ENCODE measurements at places on chromosomes 6 and 20. TPM values are rescaled to one million over a fixed set of nuclear protein-coding genes. Genes with fewer than 3 reads are reported as not detected.
A peak's percentile ranks its signal among the peaks of the same experiment; 100 is the strongest.

GRCh38 chr6:70838907-70839285 lies 118.0 kb downstream of the B3GAT2 start:
- H3K27me3 ChIP-seq, result no peaks in the 10 kb centered on the region
- H3K4me3 ChIP-seq, result no peak overlapping the region
- no peak overlapping the region for H3K27ac ChIP-seq
- DNase-seq, result no peak
- H3K36me3 ChIP-seq, result no peaks in the 10 kb centered on the region

DNA sequence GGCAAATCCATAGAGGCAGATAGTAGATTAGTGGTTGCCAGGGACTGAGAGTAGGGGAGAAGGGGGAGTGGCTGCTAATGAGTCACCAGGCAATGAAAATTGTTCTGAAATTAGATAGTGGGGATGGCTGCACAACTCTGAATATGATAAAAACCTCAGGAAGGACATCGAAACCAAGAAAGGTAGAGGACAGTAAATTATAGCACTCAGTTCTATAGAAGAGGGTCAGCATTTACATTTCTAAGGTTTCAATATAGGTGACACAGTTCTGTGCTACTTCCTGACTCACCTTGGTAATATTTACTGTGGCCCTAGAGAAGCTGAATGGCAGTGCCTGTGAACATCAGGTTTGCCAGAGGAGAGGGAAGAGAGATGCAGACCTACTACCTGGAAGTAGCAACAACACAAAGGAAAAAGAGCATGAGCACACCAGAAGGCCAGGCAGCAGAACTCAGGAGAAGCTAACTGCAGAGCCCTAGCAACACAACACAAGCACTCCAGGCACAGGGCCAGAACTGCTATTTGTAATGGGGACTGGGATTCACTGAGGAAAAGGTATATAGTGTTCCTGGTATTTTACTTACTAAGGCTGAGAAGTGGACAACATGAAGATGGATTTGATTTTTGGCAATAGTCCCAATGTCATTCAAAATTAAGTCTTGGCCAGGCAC lies 75.9 kb downstream of the PLCG1 start:
- no peak overlapping the region for H3K27ac ChIP-seq
- no peaks in the 10 kb centered on the region for H3K27me3 ChIP-seq
- no peak overlapping the region for H3K4me3 ChIP-seq
- no peaks in the 10 kb centered on the region for H3K36me3 ChIP-seq
- DNase-seq, result no peak

DNA sequence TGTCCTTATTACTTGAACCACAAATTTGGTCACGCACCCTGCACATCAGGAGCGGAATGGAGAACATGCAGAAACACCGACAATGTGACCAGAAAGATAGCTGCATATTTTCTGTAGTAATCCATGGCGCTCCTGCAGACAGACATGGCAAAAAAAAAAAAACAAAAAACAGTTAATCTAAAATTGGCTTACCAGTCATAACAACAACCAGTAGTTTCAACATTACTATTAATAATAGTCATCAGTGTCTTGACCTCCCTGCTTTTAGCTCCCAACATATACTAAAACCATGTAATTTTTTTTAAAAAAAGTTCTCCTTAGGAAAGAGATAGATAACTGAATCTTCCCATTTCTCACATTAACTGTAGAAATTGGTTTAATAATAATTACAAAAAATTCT lies 6.8 kb downstream of the CGA start:
- peaks cover 4% of the 10 kb centered on the region for H3K27me3 ChIP-seq
- H3K27ac ChIP-seq, result no peak overlapping the region
- no peak overlapping the region for H3K4me3 ChIP-seq
- no peak for DNase-seq
- H3K36me3 ChIP-seq, result no peaks in the 10 kb centered on the region

DNA sequence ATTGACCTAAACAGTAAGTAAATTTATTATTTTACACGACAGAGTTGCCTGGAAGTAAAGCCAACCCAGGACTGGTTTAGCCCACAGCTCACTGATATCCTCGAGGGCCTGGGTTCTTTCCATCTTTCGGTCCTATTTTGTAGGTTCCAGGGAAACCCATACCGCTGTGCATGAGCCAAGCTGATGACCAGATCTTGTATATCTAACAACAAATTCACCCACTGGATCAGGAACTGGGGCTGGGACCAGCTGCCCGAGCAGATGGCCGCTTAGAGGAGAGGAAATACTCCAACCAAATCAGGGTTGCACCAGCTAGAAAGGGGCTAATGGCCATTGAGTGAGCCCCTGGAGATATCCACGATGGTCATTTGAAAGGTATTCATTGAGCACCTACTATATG lies 139.2 kb downstream of the BACH2 start:
- no peaks in the 10 kb centered on the region for H3K36me3 ChIP-seq
- DNase-seq, result no peak
- no peaks in the 10 kb centered on the region for H3K27me3 ChIP-seq
- no peak overlapping the region for H3K27ac ChIP-seq
- no peaks in the 10 kb centered on the region for H3K4me1 ChIP-seq
- H3K4me3 ChIP-seq, result no peak overlapping the region

The TCF21 gene
- not detected for total RNA-seq

- no peaks in the 10 kb centered on the region for H3K36me3 ChIP-seq
- peaks cover 26% of the 10 kb centered on the region for H3K27me3 ChIP-seq
- no peak for DNase-seq
Observed at GRCh38 chr20:40706977-40707582, 18.0 kb upstream of the MAFB start.

DNA sequence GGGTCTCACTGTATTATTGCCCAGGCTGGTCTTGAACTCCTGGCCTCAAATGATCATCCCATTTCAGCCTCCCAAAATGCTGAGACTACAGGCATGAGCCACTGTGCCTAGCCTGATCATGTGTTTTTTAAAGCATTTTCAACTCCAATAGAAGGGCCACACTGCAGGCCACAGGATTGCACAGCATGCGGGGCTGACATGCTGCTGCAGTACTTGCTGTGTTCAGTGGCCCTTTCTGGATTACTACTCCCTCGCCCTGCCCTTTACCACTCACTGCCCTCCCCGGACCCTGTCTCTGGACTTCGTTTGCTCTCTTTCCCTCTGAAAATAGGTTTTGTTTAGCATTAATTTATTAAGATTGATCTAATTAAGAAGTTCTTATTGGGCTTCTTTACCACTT lies 37.3 kb downstream of the HECA start:
- no peaks in the 10 kb centered on the region for H3K36me3 ChIP-seq
- no peak for DNase-seq
- H3K27ac ChIP-seq, result no peak overlapping the region
- no peak overlapping the region for H3K4me3 ChIP-seq
- H3K27me3 ChIP-seq, result no peaks in the 10 kb centered on the region
- H3K4me1 ChIP-seq, result no peaks in the 10 kb centered on the region

DNA sequence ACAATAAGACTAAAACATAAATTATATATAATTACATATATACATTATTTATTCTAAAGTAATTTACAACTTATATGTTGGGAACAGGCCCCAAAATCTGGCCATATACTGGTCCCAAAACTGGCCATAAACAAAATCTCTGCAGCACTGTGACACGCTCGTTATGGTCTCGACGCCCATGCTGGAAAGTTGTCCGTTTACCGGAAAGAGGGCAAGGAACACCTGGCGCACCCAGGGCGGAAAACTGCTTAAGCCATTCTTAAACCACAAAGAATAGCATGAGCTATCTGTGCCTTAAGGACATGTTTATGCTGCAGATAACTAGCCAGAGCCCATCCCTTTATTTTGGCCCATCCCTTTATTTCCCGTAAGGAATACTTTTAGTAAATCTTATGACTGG lies 164.9 kb downstream of the CENPW start:
- no peak overlapping the region for H3K4me3 ChIP-seq
- H3K4me1 ChIP-seq, result no peaks in the 10 kb centered on the region
- no peaks in the 10 kb centered on the region for H3K36me3 ChIP-seq
- H3K27me3 ChIP-seq, result no peaks in the 10 kb centered on the region
- H3K27ac ChIP-seq, result no peak overlapping the region

The FAM209B gene
- total RNA-seq, result not detected

The TSPO2 gene
- not detected for total RNA-seq

The CYP39A1 gene
- 0.72 TPM for total RNA-seq

GRCh38 chr20:21175433-21175832 lies 49.6 kb downstream of the KIZ start:
- no peaks in the 10 kb centered on the region for H3K4me1 ChIP-seq
- no peaks in the 10 kb centered on the region for H3K27me3 ChIP-seq
- no peak overlapping the region for H3K4me3 ChIP-seq
- DNase-seq, result no peak
- H3K36me3 ChIP-seq, result no peaks in the 10 kb centered on the region
- H3K27ac ChIP-seq, result no peak overlapping the region

GRCh38 chr20:1894471-1894950 lies 696 bp upstream of the SIRPA start:
- no peak overlapping the region for H3K27ac ChIP-seq
- no peaks in the 10 kb centered on the region for H3K4me1 ChIP-seq
- DNase-seq, result no peak
- no peaks in the 10 kb centered on the region for H3K36me3 ChIP-seq
- peak overlapping the region; percentile 50 for H3K4me3 ChIP-seq

DNA sequence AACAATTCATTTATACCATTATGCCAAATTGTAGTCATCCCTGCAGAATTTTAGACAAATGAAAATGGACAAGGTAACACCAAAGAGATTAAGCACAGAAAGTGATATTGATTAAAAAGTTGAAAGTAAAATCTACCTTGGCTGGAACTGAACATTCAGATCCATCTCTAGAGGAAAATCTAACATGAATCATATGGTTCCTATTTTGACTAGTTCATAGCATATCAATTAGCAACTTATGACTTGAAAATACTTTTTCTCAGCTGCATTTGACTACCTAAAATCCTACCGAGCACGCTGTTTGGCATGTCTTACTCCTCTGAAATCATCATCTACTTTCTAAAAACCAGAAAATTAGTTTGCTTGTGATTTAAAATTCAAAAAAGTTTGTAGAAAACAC lies 22.6 kb downstream of the PSMB9 start:
- H3K4me3 ChIP-seq, result no peak overlapping the region
- H3K27ac ChIP-seq, result no peak overlapping the region
- DNase-seq, result no peak
- H3K27me3 ChIP-seq, result peaks cover 5% of the 10 kb centered on the region
- no peaks in the 10 kb centered on the region for H3K36me3 ChIP-seq

DNA sequence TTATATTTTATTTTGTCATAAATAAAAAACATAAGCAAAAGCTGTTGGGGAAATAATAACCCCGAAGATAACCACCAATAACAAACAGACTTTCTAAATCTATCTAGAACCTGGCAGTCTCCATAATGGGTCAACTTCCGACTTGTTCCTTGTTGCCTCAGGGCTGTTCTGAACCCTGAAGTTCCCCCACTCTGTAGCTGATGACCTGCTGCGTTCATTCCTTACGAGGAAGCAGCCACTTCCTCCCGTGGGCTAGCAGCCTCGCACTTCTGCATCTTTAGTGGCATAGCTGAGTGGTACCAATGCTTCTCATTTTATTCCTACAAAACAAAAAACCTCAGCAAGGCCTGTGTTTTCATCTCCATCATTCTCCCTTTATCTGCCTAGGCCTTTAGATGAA lies 103.0 kb downstream of the PLEKHG1 start:
- no peak overlapping the region for H3K27ac ChIP-seq
- H3K4me1 ChIP-seq, result no peaks in the 10 kb centered on the region
- H3K36me3 ChIP-seq, result no peaks in the 10 kb centered on the region
- H3K27me3 ChIP-seq, result no peaks in the 10 kb centered on the region
- DNase-seq, result no peak

The HLA-DMB gene
- 0.44 TPM for total RNA-seq

The MYH7B gene
- 0.59 TPM for total RNA-seq

The TPD52L1 gene
- total RNA-seq, result 2.9 TPM

DNA sequence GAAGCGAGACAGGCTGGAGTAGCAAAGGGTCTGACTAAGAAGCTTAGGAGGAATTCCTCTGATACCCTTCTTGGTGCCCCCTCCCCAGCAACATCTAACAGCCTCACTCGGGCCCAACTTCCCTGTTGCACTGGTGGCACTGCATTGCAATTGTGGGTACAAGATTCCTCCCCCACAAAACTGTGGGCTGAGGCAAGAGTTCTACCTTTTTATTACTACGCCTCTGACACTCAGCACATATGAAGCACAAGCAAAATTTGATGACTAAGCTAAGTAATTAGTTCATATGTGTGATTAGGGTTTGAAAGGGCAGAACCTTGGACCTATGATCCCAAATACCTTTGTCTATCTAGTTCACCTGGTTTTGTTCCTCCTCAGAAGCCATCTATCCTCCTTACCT lies 83.5 kb downstream of the ZHX3 start:
- no peak overlapping the region for H3K4me3 ChIP-seq
- no peak overlapping the region for H3K27ac ChIP-seq
- no peak for DNase-seq
- H3K36me3 ChIP-seq, result no peaks in the 10 kb centered on the region
- H3K27me3 ChIP-seq, result no peaks in the 10 kb centered on the region
- H3K4me1 ChIP-seq, result no peaks in the 10 kb centered on the region

DNA sequence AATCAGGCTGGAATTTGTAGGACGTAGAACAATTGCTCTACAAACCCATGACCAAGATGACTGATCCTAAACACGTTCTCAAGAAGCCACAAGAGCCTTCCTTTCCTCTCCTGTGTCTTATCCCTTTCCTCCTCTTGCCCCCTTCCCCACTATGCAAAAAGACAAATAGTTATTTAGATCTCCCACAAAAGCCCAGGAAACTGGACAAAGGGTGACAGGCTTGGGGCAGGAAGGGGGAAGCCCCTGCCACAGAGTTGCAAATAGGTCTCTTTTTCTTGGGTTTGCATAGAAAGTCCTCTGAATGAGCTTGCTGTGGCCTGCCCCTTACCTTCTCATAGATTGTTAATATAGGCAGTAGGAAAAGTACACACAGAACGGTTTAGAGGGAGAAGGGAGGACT lies 377.1 kb upstream of the BTBD3 start:
- H3K36me3 ChIP-seq, result no peaks in the 10 kb centered on the region
- no peak for DNase-seq
- no peaks in the 10 kb centered on the region for H3K27me3 ChIP-seq
- no peak overlapping the region for H3K27ac ChIP-seq
- no peak overlapping the region for H3K4me3 ChIP-seq
- H3K4me1 ChIP-seq, result peaks cover 16% of the 10 kb centered on the region

- H3K4me3 ChIP-seq, result no peak overlapping the region
- H3K27me3 ChIP-seq, result peaks cover 3% of the 10 kb centered on the region
- no peaks in the 10 kb centered on the region for H3K36me3 ChIP-seq
- no peak for DNase-seq
- H3K4me1 ChIP-seq, result no peaks in the 10 kb centered on the region
Observed at GRCh38 chr6:46191961-46192360, 21.2 kb upstream of the ENPP5 start.

The POM121L2 gene
- not detected for total RNA-seq

DNA sequence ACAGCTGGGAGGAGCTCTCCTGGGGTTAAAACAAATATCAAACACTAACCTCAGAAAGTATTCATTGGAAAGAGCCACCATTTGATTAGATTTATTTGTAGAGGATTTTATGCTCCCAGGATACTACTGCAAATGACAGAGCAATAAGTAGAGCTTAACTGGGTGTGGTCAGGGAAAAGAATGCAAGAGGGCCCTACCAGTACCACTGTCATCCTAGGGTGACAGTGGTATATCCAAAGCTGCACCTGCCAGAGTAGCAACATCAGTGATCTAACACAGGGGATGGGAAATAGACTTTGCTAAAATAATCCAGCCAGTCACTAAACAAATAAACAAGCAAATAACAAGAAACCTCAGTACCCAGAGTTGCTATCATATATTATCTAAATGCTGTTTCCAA lies 29.7 kb downstream of the ERGIC3 start:
- no peak overlapping the region for H3K27ac ChIP-seq
- no peaks in the 10 kb centered on the region for H3K36me3 ChIP-seq
- H3K4me1 ChIP-seq, result no peaks in the 10 kb centered on the region
- no peak for DNase-seq
- no peaks in the 10 kb centered on the region for H3K27me3 ChIP-seq

The SLC9A8 gene
- 6.7 TPM for total RNA-seq

The C6orf118 gene
- total RNA-seq, result not detected

GRCh38 chr6:27825025-27825793 lies 87.0 kb downstream of the OR2B2 start:
- H3K27ac ChIP-seq, result peak overlapping the region; percentile 89
- H3K36me3 ChIP-seq, result no peaks in the 10 kb centered on the region
- H3K4me1 ChIP-seq, result peaks cover 2% of the 10 kb centered on the region
- peak overlapping the region; percentile 89 for H3K4me3 ChIP-seq
